IMR-90 (cell line): ENCODE measurements at places on chromosomes 3 and 15. TPM values are rescaled to one million over a fixed set of nuclear protein-coding genes. Genes with fewer than 3 reads are reported as not detected.

GRCh38 chr15:78329625-78330024 lies 10.5 kb upstream of the CRABP1 start:
- peak; percentile 17 for DNase-seq

DNA sequence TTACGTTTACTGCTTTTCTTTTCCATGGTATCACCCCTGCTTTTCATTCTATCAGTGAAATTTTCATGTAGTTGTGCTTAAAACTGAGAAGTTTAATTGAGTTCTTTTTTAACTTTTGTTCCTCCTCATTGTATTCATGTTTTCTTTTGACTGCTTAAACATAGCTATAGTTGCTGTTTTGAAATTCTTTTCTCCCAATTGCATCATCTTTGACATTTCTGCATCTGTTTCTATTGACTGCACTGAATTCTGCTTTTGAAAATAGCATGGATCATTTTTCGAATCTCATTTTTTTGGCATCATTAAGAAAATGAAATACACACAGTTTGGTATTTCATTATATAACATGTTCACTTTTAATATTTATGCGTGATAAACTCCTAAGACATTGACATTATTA lies 694.9 kb downstream of the MECOM start:
- DNase-seq, result no peak

Gene RLBP1
- total RNA-seq, result not detected in 2 replicates

- DNase-seq, result no peak
Measured at GRCh38 chr3:137687181-137687879, 76.8 kb upstream of the SOX14 start.

- no peak for DNase-seq
Measured at GRCh38 chr3:76178412-76178811, 393.1 kb upstream of the ZNF717 start.

Gene ROPN1B
- not detected in 2 replicates for total RNA-seq

- no peak for DNase-seq
Measured at GRCh38 chr3:87207460-87207859, 19.6 kb upstream of the CHMP2B start.

GRCh38 chr15:51332206-51333147 lies 5.9 kb downstream of the CYP19A1 start:
- DNase-seq, result no peak

Gene TRIM42
- total RNA-seq, result not detected in 2 replicates

- DNase-seq, result no peak
Measured at GRCh38 chr15:78284758-78285157, 14.7 kb downstream of the SKIC8 start.

GRCh38 chr3:155363690-155364070 lies 70.2 kb upstream of the STRIT1 start:
- DNase-seq, result no peak

Gene TMCO5A
- not detected in 2 replicates for total RNA-seq

- DNase-seq, result no peak
Measured at GRCh38 chr3:192364316-192364715, 363.0 kb downstream of the FGF12 start.

Gene CDHR4
- not detected in 2 replicates for total RNA-seq

Gene CD200R1
- under 0.01 TPM in 2 replicates for total RNA-seq

DNA sequence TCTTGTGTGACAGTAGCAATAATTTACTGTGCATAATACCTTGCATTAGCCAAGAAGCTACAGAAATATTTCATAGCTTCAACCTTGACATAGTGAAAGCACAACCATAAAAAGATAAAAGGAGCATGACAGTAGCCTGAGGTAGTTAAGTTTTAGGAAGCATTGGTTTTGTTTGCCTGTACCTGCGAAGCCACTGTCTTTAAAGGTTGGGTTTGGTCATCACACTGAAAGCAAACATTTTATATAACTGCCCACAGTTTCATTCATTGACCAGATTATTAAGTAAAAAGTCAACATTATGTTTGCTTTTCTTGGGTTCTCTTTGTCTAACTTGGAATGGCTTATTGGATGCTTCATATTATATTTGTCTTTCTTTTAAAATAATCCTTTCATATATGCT lies 450.1 kb upstream of the IL12A start:
- no peak for DNase-seq

- peak; percentile 60 for DNase-seq
Measured at GRCh38 chr15:57323806-57324589, 52.3 kb upstream of the CGNL1 start.

Gene IP6K1
- 28.6 and 28.7 TPM in 2 replicates for total RNA-seq

Gene SHF
- total RNA-seq, result 1.8 and 2.2 TPM in 2 replicates

Gene SLC6A11
- not detected in 2 replicates for total RNA-seq

Gene HCN4
- total RNA-seq, result not detected in 2 replicates

GRCh38 chr3:42935472-42935871 lies 29.5 kb downstream of the ZNF662 start:
- no peak for DNase-seq

Gene NPAP1
- total RNA-seq, result not detected in 2 replicates

DNA sequence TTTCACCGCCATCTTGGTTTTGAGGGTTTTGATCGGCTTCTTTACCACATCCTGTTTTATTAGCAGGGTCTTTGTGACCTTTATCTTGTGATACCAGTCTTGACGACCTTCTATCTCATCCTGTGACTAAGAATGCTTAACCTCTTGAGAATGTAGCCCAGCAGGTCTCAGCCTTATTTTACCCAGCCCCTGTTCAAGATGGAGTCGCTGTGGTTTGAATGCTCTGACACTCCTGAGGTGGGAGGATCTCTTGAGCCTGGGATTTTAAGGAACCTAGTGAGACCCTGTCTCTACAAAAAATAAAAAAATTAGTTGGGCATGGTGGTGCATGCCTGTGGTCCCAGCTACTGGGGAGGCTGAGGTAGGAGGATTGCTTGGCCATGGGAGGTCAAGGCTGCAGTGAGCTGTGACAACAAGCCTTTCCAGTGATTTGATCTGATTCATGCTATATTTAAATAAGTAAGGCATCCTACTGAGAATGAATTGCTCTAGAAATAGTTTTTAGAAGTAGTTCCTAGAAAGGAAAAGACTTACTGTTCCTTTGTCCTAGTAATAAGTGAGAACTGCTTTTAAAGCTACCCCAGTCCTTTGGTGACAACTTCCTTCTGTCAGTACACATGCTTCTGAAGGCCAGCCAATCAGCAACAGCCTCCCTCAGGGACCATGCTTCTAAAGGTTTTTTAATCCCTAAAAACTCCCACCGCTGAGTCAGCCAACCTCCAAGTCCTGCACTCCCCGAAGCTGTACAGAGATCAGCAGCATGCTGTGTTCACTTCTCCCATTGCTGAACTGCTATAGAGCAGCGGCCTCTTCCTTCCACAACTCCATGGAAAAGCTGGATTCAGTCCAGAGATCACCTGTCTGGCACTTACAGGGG lies 9.1 kb upstream of the CEMIP start:
- no peak for DNase-seq
